ENCODE measurements at places on chromosomes 6 and 20.

GRCh38 chr6:154476494-154476893 is 34.0 kb downstream of the CNKSR3 start:
- no peak for DNase-seq

DNA sequence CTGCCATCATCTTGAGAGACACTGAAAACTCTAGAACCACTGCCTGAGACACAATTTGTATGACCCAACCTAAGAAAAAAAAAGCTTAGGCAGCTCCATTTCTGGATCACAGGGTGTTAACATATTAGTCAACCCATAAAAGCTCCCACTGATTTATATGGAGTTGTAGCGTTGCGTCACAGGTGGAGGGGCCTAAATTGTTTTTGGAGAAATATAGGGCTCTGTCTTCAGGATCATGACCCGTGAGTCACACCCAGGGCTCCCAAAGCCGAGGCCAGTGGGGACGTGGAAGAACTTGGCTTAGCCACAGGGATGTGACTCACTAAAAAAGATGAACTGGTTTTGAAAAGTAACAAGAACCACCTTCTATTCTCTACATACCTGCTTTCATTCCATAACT is 116.5 kb upstream of the BMP2 start:
- peak; percentile 63 for DNase-seq

- peak; percentile 10 for DNase-seq
Observed at GRCh38 chr6:41850861-41851260, 44.3 kb downstream of the USP49 start.

- DNase-seq = peak; percentile 86
Observed at GRCh38 chr6:28225056-28225834, at the start of gene ZSCAN9. ZSCAN9 (plus strand) TSS chr6:28225275; CDS start chr6:28227085, 1,810 bp downstream.

Measured in AG10803 (cell line).